Activated CD4-positive, CD25-positive, alpha-beta regulatory T cell treated with anti-CD3 and anti-CD28 coated beads, Interleukin-2, amount 50 U/mL, for 72 hours (primary cell): ENCODE measurements at places on chromosomes 2 and 18.

DNA sequence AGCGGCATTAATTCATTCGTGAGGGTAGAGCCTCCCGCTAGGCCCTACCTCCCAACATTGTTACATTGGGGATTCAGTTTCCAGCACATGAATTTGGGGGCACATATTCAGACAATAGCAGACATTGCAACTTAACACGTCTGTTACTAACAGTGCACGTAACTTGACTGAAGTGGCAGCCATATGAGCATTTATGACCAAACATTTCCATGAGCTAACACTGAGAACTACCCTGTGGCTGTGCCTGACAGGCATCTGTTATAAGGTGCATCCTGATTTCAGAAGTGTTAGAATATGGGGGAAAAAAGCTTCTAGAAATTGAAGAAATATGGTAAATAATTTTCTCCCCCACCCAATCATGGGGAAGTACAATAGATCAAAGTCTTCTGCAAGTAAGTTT is 24.5 kb downstream of the MALT1 start:
- no peak for DNase-seq

- no peak for DNase-seq
These were observed 149.3 kb downstream of the GPD2 start for GRCh38 chr2:156585457-156585856.

DNA sequence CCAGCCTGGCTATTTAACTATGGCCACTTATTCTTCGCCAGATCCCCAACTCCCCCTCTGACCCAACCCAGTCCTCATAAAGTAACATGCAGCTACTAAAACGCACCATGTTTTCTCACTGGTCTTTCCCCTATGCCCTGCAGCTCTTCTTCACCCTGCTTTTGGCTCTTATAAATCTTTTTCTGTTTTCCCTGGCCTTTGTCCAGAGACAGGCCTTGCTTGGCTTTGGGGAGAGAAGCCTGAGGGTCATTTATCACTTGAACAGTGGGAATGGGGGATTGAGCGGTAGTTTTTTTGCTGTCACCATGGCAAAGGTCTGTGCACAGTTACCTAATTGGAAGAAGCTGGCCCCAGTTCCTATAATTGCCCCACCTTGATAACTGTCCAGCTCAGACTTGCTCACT is 202.9 kb upstream of the NT5C1B start:
- no peak for DNase-seq

- no peak for DNase-seq
These were observed 122.8 kb downstream of the OSBPL1A start for GRCh38 chr18:24274837-24275236.

- no peak for DNase-seq
These were observed 153.8 kb downstream of the PIEZO2 start for GRCh38 chr18:10995550-10995949.

DNA sequence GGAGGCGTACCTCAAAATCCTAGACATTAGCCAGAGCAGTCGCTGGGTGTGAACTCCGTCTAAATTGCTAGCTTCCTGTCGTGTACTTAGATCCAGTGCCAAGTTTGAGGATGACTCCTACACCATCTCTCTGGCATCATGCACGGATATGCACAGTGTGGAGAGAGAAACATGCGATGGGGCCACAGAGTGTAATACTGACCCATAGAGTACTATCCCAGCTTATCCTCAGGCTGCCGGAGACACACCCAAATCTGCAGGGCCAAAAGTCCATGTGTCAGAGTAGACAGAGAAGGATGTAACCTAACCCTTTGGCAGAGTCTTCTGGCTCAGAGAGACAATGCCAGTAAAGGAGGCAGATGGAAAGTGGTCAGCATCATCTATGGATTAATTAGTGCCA is 84.2 kb downstream of the ARL4C start:
- no peak for DNase-seq

DNA sequence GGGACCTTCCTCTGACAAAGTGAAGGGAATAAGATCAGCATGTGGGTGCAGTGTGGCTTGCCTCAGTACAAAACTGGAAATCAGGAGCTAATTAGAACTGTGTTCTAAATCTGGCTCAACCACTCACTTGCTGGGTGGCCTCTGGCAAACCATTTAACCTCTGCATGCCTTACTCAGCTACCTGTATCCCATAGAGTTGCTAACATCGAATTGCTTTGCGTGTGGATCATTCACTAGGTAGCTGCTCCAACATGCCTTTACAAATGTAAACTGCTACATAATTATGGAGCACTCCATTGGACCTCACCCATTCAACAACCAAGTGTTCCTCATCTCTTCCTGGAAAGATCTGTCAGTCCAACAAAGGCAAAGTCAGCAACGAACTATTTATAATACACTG is 19.0 kb downstream of the PLEKHM3 start:
- DNase-seq, result no peak

DNA sequence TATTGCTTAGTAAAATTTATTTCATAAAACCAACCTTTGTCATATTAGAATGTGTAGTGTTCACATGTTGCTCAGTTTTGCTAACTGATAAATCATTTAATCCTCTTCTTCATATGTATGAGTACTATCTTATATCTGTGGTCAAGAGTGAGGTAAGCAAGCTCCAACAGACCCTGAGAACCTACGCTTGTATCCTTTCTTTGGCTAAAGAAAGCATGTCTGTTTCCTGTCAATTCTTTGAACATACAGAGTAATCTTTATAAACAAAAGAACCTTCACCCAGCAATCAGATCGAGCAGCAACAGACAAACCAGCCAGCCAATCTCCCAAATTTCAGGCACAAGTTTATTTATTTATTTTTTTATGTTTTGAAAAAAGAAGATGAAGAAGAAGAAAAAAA is 6.4 kb downstream of the ADCYAP1 start:
- DNase-seq, result no peak

DNA sequence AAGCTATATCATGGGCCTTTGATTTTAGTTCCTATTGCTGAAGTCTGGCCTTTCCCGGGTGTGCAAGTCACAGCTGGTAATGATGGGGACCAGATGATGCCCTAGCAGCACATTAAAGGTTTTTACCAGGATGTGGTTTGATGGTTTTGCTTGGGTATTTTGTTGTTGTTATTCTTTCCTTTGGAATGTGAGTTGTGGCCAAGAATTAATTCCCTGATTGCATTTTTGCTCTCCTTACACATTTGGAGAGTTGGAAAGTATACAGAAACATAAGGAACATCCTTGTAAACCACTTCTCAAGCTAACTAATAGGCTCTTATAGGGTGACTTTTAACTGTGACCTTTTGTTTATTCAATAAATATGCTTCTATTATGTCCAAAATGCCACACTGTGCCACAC is 154.1 kb upstream of the MMADHC start:
- DNase-seq, result no peak

GRCh38 chr2:97857553-97857952 is 138.2 kb downstream of the TMEM131 start:
- DNase-seq, result no peak

DNA sequence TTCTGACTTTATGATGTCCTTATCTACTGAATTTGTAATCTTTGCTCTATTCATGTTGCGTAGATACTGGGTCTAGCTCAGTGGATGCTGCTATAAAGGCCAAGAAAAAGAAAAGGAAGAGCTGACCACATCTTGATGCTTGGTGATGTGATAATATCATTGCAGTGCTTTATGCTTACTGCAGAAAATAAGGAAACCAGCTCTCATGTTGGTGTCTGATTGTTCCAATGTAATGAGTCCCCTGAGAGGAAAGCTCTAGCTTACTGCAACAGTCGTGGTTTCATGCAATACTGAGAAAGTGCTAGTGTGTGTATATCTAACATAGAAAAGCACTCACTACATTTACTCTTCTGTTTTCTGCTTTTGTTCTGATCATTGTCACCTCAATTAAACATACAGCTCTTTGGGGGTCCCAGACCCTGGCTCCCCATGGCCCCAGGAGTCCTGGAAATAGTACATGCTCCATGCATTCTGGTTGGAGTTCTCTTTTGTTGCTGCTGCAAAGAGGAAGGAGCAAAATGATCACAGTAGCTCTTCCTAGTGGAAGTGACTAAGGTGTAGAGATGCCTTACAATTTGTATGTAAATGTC is 338.8 kb downstream of the CYRIA start:
- no peak for DNase-seq

DNA sequence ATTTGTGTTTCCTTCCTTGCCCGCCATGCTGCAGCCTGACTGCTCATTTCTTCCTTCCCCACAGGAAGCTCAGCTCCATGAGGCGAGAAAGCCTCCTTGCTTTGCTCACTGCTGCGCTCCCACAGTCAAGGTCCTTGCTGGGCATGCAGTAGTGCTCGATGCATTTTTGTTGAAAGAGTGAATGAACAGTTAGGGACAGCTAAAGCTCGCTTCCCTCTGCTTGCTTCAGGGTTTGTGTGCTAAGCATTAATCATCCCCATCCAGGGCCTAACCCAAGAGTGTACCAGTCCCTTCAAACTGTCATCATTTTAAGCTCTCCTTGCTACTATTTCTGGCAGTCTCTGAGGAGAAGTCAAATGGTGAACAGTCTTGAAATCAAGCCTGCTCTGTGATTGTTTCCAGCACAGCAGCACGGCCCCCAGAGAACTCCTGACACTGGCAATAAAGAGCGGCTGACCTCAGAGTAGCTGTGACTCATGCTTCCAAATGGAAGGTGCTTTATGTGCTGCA is 171.7 kb upstream of the SOX11 start:
- DNase-seq, result no peak

DNA sequence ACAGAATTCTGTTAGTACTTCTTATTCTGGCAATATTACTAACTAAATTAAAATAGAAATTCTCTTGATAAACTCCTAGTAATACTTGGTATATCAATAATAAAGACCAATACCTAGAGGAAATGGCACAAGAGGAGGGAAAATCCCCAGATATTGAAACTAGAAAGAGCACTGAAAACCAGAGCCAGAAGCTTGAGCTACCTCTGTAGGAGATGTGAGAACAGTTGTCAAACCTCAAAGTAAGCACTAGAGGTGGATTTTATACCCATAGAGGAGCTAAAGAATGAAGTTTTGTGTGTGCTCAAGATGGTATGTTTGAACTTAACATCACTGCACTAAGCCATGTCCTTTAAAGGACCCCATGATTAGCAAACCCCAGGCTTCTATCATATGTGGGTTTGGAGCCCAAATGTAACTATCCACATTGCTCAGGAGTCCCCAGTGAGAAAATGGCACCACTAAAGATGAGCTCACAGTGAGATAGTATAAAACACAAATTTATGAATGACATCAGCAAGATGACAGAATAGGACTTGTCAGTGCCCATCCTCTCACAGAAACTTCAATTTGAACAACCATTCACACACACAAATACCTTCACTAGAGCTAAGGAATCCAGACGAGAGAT is 122.1 kb downstream of the PKP4 start:
- no peak for DNase-seq

- no peak for DNase-seq
These were observed 71.2 kb downstream of the CTAGE1 start for GRCh38 chr18:22346401-22346952.

DNA sequence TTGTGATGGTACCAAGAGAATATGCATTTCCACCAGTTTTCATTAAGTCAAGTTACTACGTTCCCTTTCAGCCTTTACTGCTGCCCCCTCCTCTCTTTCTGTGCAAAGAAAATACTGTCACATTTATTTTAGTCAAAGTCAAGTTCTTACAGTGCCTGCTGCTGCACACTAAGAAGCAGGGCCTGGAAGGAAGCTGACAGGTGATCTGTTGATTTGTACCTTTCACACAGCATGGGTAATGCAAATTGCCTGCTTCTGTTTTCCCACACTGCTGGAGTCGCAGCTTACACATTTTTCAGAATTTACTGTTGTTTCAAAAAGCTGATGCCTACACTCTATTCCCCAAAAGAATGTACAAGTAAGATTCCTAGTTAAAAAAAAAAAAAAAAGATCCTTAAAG is 48.7 kb upstream of the CD226 start:
- DNase-seq, result no peak

DNA sequence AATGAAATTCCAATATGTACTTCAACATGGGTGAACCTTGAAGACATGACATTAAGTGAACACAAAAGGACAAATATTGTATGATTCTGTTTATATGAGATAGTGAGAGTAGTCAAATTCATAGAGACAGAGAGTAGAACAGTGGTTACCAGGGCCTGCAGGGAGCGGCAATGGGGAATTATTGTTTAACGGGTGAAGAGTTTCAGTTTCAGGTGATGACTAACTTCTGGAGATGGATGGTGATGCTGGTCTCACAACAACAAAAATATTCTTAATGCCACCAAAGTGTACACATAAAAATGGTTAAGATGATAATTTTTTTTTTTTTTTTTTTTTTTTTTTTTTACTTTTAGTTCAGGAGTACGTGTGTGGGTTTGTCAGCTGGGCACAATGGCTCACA is 109.4 kb upstream of the TMEM200C start:
- DNase-seq, result no peak

DNA sequence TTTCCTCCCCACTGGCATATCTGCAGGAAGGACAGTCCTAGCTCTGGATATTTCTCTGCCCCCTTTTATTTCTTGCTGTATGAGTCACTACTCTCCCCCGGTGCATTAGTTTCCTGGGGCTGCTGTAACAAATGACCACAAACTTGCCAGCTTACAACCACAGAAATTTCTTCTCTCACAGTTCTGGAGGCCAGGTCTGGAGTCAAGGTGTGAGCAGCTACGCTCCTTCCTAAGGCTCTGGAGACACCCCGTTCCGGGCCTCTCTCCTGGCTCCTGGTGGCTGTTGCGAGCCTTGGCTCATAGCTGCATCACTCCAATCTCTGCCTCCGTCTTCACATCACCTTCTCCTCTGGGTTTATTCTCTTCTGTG is 34.1 kb downstream of the PTPRM start:
- no peak for DNase-seq

DNA sequence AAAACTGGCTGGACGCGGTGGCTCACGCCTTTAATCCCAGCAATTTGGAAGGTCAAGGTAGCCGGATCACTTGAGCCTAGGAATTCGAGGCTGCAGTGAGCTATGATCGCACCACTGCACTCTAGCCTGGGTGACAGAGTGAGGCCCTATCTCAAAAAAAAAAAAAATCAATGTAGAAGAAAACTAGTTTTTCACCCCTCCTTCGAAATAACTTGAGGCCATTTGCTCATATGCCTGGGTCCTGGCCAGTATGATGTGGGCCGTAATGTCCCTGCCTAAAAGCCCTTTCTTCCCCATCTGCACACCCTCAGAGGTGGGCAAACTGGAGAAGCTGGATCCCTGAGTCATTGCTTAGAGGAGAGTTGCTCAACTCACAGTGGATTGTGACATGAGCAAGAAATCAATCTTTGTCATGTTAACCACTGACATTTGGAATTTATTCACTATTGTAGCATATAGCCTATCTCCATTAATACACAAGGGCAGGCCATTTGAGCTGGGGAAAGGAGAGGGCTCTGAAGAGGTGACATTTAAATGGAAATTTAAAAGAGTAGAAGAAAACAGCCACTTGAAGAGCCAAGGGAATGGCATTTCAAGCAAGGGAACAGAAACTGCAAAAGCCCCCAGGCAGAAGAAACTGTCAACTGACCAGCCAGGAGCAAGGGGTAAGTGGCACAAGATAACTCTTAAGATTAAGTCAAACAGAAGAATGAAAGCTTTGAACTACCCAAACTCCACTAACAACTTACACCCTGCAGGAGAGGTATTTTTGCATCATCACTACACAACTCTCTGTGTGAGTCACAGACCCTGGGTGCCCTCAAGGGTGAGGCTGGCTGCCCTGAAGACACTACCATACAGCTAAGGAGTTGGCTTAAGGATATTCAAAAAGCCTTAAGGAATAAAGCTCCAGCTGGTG is 7.6 kb upstream of the METTL21A start:
- DNase-seq, result no peak
